ENCODE measurements at places on chromosomes 1 and 21.

DNA sequence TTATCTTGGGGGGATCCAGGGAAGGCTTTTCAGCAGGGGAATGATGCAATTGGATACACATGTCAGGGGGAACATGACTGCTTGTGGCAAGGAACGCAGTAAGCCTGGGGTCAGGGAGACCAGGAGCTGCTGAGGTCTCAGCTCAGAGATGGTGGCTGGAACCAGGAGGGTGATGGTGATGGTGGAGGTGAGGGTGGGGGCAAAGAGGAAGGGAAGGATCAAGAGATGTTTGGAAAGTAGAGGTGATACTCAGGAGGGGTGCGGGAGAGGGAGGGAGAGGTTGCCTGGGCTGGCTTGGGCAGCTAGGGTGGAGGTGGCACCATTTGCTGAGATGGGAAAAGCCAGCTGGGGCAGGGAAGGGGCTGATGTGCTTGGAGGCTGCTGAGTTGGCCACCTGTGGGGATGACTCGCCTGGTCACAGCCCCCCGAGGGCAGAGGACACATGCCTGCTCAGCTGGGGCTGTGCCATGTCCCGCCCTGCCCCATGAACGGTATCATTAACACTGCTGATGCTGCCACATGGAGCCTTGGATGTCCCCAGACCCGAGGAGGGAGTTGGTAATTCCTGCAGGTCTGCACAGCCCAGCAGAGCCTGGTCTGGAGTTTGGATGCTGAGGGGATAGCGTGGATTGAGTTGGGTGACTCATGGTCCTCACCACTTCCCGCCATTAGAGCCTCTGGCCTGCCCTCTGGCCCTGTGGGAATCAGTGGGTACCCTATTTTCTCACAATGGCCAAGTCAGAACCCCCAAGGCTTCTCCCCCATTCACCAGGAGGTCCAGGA lies 6.3 kb upstream of the PADI1 start:
- no peak for DNase-seq

GRCh38 chr1:217542837-217543236 lies 88.1 kb downstream of the GPATCH2 start:
- DNase-seq: no peak

DNA sequence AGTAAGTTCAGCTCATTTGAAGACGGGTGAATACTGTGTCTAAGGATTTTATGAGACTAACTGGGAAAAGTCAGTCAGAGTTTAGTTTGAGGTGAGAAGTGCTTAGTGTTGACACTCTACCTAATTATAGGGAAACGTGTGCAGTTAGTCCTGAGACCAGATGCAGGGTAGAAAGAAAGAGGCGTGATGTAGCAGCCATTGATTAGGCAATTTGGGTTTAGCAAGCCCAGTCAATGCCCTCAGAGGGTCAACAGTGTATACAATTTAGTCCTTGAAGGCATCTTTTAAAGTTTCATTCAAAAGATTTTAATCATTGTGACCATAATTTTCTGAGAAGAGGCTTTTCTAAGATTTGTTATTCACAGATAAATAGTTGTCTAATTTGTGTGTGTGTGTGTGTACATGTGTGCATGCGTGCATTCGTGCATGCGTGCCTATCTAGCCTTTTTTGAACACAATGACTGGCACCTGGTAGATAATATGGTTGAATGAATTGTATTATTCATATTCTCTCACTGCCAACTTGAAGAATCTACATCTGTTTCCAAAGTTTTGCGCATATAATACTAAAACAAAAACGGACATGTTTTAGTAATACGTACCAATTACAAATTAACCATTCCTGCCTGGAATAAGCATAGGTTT lies 332.9 kb downstream of the SRGAP2C start:
- no peak for DNase-seq

- no peak for DNase-seq
Observed at GRCh38 chr1:221511797-221512196, 230.1 kb downstream of the DUSP10 start.

DNA sequence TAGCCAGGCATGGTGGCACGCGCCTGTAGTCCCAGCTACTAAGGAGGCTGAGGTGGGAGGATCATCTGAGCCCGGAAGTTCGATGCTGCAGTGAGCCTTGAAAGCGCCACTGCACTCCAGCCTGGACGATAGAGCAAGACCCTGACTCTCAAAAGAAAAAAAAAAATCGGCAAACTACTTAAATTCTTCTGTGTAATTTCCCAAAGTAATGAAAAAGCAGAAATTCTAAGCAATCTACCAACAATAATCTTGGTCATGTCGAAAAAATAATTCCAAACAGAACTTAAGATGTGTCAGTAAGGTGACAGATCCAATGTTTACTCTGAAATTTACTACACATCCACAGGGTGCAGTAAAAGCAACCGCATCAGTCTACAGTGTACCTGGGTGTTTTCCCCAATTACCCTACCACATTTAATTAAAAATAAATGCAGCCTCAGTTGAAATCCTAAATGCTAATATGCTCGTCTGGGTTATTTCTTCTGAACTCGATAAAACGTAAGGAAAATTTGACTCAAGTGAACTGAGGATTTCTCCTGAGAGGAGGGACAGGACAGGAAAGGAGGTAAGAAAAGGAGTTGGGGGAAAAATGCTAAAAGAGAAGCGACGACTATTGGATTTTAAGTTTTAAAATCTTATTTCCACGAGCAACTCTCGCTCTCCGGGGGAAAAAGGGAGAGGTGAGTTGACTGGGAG lies 801 bp downstream of the EPRS1 start:
- DNase-seq: no peak

DNA sequence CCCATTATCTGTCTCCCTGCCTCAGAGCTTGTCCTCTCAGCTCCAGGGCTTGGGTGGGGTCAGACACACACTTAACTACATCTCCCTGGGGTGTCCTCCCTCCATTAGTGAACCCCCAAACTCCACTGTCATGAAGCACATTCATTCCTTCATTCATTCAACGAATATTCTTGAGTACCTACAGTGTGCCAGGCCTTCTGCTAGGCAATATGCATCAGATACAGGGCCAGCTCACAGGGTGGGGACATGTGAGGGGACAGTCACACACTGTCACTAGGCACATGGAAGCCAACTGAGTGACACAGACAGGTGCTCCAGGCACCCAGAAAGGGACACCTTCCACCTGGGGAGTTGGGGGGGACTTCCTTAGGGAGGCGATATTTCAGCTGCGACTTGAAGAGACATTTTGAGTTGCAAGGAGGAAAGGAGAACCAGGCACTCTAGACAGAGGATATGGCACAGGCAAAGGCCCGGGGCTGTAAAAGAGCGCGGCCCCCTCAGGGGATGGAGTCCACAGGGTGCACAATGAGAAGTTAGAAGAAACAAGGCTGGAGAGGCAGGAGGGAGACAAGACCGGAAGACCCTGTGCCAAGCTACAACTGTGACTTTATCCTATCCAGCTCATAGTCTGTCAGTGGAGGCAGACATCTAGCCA lies 8.7 kb upstream of the S100A8 start:
- no peak for DNase-seq

GRCh38 chr1:48756683-48757316 lies 19.9 kb downstream of the BEND5 start:
- DNase-seq: no peak

- no peak for DNase-seq
Observed at GRCh38 chr1:72892461-72892860, 610.1 kb upstream of the NEGR1 start.

DNA sequence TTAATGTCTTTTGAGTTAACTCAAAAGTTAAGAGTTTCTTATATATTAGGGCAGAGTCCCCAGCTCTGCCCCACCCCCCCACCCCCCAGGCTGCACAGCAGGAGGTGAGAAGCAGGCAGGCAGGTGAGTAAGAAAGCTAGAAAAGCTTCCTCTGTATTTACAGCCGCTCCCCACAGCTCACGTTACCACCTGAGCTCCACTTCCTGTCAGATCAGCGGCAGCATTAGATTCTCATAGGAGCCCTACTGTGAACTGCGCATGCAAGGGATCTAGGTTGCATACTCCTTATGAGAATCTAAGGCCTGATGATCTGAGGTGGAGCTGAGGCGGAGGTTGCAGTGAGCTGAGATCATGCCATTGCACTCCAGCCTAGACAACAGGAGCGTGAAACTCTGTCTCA lies 81.9 kb downstream of the SIM2 start:
- DNase-seq: no peak

GRCh38 chr1:23029337-23029736 lies 10.1 kb downstream of the KDM1A start:
- DNase-seq: no peak

GRCh38 chr1:78475888-78476610 lies 14.7 kb upstream of the PTGFR start:
- no peak for DNase-seq

DNA sequence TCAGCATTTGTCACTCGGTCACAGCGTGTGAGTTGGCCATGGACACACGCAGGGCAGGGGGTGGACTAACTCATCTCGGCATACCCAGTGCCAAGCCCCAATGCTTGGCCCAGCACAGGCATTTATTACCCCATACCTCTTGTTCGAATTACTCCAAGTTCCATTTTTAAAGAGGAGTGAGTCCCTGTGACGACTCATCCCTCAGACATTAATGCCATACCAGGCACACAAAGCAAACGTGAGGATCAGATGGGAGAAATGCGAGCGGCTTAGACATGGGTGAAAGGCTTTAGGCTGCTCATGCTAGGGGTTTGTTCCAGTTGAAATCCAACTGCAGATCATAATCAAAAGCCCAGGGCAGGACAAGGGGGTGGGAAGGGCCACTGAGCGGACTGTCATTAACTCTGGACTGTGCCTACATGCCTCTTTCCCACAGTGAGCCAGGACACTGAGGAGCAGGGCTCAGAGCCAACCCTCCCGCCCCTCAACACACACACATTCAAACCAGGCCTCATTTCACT lies 118.5 kb upstream of the NGF start:
- DNase-seq: no peak

- DNase-seq: no peak
Observed at GRCh38 chr1:26579681-26580111, 50.1 kb downstream of the RPS6KA1 start.

- DNase-seq: no peak
Observed at GRCh38 chr1:18749569-18749968, 109.9 kb downstream of the TAS1R2 start.
